ENCODE measurements at places on chromosomes 6 and 20.

- DNase-seq = no peak
Measured at GRCh38 chr20:58970146-58970545, 10.9 kb upstream of the NELFCD start.

GRCh38 chr20:37902504-37903313 lies at the start of gene VSTM2L:
Gene VSTM2L (plus strand): TSS chr20:37903127. CDS start chr20:37903351, 224 bp downstream.
- no peak for DNase-seq

- no peak for DNase-seq
Measured at GRCh38 chr6:113585246-113585645, 271.9 kb upstream of the MARCKS start.

DNA sequence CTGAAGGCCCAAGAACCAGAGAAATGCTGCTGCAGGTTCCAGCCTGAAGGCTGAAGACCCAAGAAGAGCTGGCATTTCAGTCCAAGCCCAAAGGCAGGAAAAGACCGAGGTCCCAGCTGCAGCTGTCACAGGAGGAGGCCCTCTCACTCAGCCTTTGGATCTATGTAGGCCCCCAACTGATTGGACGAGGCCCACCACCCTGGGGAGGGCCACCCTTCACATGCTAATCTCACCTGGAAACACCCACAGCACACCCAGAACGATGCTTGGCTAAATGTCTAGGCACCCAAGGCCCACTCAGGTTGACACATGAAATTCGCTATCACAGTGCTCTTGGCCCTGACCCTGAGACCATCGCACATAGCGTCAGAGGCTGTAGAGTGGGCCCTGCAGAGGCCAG lies 6.8 kb downstream of the SLCO4A1 start:
- no peak for DNase-seq

DNA sequence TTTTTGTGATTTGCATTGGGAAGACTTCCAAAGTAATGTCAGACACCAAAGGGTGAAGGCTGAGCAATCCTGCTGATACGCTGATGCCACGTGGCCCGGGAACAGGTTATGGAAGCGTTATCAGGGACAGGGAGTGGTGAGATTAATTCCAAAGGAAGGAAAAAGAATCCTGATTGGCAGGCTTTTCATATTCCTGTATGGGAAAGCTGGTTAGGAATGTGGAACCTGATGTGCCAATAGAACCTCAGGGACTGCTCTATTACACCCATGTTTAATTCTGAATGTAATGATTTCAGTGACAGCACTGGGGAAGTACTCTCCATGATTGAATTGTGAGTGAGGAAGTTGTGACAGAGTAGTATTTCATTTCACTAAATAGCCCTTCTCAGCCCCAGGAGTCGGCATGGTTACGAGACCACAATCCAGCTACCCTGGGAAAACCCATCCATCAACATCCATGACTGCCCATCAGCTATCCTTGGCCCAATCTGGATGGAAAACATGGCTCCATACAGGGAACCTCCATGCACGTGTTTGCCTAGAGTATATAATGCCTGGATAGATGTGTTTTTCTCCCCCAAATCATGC lies 49.4 kb downstream of the F13A1 start:
- no peak for DNase-seq

DNA sequence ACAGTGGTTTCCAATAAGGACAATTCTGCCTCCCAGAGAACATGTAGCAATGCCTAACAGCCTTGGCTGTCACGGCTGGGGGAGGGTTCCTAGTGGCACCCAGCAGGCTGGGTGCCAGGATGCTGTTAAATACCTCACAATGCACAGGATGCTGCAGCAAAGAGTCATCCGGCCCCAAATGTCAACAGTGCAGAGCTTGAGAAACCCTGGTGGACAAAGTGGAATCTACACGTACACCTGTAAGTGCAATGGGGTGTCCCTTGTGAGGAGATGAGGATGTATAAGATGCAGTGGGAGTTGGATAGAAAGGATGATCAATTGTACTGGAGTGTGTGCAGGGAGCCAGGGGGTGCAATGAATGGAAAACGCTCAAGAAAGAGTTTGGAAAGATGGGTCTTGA lies 142.4 kb downstream of the FNDC1 start:
- DNase-seq = no peak

DNA sequence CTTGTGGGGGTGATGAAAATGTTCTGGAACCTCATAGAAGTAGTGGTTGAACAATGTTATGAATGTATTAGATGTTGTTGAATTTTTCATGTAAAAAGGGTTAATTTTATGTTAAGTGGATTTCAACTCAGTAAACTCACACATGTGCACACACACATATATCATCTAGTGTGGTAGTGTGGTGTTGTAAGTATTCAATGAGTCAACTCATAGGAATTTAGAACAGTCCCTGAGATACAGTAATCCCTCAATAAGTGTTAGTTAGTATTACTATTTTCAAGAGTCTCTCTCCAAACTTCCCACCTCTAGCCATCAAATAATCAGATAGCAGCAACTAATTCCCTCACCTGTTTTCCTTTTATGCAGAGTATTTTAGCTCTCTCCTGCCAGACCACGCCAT lies 563.1 kb upstream of the JARID2 start:
- DNase-seq = no peak

DNA sequence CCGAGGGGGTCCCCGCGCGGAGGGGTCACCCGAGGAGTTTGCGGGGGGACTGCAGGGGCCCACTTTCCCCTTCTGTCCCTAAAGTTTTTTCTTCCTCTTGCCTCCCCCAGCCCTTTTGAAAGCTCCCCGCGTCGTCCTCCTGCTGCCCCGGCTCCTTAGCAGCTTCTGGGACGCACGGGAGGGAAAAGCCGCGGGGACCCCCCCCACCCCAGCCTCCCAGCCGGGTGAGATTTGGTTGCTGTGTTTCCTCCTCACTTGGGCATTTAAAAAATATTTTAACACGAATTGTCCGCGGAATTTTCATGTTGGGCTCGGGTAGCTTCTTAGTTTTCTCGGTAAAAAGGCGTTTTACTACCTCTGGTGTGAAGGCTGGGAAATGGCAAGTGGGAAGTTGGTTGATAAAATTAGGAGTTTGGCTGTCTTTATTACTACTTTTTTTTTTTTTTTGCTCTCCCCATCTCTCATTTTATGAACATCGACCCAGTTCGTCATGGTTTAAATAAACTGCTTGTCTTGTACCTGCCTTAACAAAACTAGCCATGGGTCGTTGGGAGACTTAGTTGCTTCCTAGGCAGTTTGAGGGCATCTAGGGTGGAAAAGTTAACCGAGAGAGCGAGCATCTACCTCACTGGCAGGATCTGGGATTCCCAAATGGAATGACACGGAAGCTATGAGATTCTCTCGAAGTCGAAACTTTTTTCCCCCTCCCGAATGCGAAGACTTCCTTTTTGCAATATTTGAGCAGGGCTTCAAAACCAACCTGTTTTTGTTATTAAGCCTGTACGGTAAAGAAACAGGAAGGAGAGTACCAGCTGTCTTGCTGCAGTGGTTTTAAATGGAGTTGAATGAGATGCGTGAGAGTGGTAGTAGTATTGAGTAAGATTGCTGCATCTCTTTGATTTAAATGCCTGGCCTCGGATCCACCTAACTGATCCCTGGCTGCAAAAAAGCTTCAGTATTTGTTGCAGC lies 868 bp downstream of the NCOA3 start:
- peak; percentile 44 for DNase-seq

GRCh38 chr20:23534801-23535593 lies 33.3 kb downstream of the CST9L start:
- no peak for DNase-seq

- DNase-seq = no peak
Measured at GRCh38 chr6:97819710-97820109, 536.7 kb upstream of the MMS22L start.

- peak; percentile 41 for DNase-seq
Measured at GRCh38 chr6:116682334-116682712, 1.3 kb downstream of the KPNA5 start.

Data from stimulated activated naive CD8-positive, alpha-beta T cell treated with anti-CD3 and anti-CD28 coated beads, Interleukin-15, Interleukin-2, amounts not matched to agents 100 U/mL and 50 U/mL, for 24 hours (primary cell).